ENCODE measurements at places on chromosomes 3 and 15.

DNA sequence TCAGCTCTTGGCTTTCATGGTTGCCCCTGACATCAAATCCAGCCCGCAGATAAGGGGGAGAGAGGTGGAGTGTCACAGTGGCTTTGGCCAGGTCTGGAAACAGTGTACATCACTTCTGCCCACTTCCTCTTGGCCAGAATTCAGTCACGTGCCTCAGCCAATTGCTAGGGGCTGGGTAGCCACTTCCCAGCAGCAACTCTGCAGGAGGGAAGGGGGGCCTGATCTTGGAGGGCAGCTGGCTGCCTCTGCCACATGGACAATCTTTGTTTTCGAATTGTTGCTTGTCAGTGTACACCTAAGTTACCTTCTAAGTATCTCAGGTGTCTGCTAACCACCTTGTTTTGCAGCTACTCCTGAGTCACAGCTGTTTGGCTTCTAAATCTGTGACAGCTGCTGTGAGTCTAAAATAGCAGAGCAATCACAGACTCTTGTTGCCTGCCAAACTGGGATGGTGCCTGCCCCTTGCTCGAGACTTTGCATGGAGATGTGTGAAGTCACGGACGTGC lies 41.0 kb upstream of the LIMD1 start:
- peaks cover 7% of the 10 kb centered on the region for H3K36me3 ChIP-seq
- H3K4me1 ChIP-seq, result peaks cover 6% of the 10 kb centered on the region
- H3K27me3 ChIP-seq, result no peaks in the 10 kb centered on the region
- no peak overlapping the region for H3K4me3 ChIP-seq
- no peak for DNase-seq

- no peaks in the 10 kb centered on the region for H3K4me1 ChIP-seq
- no peak for DNase-seq
- H3K27me3 ChIP-seq, result no peaks in the 10 kb centered on the region
- H3K36me3 ChIP-seq, result peaks cover 12% of the 10 kb centered on the region
These were observed 24.2 kb upstream of the LXN start for GRCh38 chr3:158696618-158697017.

DNA sequence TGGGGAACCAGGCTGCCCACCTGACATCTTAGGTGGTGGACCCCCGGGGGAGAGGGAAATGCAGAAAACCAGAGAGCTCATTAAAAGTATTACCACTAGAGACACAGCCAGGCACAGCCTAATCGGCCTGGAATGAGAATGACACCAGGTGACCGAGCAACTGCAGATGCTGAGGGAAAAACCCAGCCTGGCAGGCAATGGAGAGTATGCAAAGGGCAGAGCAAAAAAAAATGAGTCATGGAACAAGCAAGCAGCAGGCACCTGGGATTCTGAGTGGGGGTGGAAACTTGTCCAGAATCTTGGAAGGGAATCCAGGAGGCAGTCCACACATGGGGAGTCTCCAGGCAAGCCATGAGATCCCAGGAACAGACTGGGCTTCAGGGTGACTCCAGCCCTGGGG lies 183.7 kb upstream of the LRRN1 start:
- no peaks in the 10 kb centered on the region for H3K36me3 ChIP-seq
- no peaks in the 10 kb centered on the region for H3K27me3 ChIP-seq
- no peaks in the 10 kb centered on the region for H3K4me1 ChIP-seq
- no peak for DNase-seq
- H3K27ac ChIP-seq, result no peak overlapping the region
- no peak overlapping the region for H3K4me3 ChIP-seq

DNA sequence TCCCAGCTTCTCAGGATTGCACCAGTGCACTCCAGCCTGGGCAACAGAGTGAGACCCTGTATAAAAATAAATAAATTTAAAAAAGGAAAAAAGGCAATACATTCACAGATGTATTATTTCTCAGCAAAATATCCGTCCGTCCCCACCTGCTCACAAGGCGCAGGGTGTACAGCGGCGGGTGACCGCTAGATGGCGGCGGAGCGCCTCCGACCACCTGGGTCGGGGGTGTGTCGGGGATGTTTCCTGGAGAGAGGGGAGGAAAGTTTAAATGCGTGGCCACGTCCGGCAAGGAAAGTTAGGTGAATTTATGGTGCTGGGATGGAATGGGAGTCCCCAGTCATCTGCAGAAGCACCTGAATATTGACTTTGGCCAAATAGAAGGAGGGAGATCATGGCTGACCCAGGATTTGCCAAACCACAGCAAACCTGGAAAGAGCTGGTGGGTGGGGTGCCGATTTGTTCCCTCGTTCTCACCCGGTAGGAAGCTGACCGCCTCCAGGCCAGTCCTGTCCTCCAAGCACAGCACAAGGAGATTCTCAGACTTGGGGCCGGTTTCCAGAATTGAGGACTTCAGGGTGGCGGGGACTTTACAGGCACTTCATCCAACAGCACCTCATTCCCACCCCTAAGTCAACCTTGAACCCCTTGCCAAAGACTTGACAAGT lies 88.3 kb downstream of the TMEM266 start:
- H3K4me3 ChIP-seq, result no peak overlapping the region
- peak; percentile 59 for DNase-seq
- H3K36me3 ChIP-seq, result no peaks in the 10 kb centered on the region
- peaks cover 42% of the 10 kb centered on the region for H3K27me3 ChIP-seq
- no peak overlapping the region for H3K27ac ChIP-seq
- H3K4me1 ChIP-seq, result peaks cover 18% of the 10 kb centered on the region

DNA sequence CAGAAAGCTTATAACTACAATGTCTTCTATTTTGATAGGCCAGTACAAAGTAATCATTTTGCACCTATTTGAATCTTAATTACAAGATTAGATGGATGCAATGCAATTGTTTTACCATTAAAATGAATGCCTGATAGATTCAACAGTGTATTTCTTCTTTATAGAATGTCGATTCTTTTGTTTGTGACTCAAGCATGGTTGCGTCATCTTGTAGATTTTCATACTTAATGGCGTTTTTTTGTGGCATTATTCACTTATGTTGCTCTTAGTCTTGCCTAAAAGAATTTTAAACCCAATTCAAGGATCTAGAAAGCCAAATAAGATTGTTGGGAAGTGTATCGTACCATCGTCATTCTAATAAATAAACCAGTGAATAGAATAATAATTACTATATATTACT lies 21.4 kb downstream of the ZBTB38 start:
- H3K36me3 ChIP-seq, result no peaks in the 10 kb centered on the region
- peak overlapping the region; percentile 80 for H3K4me3 ChIP-seq
- no peak for DNase-seq
- H3K27me3 ChIP-seq, result no peaks in the 10 kb centered on the region

DNA sequence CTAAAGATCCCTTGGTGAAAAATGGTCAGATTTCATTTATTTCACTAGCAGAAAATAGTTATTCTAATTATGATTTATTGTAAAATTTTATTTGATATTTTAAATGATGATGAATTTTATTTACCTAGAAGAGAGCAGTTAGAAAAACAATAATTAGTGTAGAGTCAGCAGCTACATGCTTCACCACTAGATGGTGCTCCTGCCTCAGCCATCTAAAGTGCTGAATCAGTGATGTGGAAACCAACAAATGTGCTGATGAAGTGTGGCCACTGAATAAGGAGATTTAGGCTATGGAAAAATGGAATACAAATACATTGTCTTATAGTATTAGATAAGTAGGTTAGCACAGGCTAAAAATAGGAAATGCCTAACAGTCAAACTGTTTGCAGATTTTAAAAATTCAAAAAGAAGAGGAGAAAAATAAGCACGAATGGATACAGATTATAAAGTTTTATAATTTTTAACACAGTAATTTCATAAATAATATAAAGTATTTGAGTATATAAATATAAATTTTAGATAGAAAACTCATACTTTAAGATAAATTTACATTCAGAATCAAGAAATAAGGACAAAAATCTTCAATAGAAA lies 109.8 kb downstream of the PPP2R3A start:
- no peak overlapping the region for H3K4me3 ChIP-seq
- H3K4me1 ChIP-seq, result no peaks in the 10 kb centered on the region
- H3K27me3 ChIP-seq, result no peaks in the 10 kb centered on the region
- DNase-seq, result peak; percentile 49
- H3K27ac ChIP-seq, result no peak overlapping the region

Measured in central memory CD8-positive, alpha-beta T cell (primary cell).